ENCODE measurements at places on chromosomes 5 and 9. TPM values are rescaled to one million over a fixed set of nuclear protein-coding genes. Genes with fewer than 3 reads are reported as not detected.

DNA sequence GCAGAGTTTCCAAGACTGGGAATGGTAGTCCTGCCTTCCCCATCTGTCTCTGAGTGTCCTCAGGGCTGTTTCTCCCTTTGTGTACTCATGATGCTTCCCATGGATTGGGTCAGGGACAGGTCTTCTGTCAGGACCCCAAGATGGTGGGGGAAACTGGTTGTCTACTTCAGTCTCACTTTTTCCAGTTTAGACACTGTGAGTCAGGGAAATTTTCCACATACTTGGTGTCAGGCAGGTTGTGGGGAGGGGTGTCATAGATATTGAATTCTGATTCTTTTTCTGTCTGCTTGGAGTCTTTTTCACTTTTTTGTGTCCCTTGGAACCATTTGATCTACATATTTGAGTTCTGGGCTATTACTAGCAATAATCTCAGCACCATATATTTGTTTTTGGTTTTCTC lies 10.3 kb downstream of the POLK start:
- peak; percentile 4 for DNase-seq

GRCh38 chr9:42388146-42388690 lies 204.8 kb downstream of the SPATA31A6 start:
- DNase-seq, result no peak

- no peak for DNase-seq
Observed at GRCh38 chr9:127380479-127380878, 16.5 kb upstream of the SLC2A8 start.

The GPR150 gene
- 0.10 TPM for polyA plus RNA-seq

The SPATA31C1 gene
- polyA plus RNA-seq, result not detected

DNA sequence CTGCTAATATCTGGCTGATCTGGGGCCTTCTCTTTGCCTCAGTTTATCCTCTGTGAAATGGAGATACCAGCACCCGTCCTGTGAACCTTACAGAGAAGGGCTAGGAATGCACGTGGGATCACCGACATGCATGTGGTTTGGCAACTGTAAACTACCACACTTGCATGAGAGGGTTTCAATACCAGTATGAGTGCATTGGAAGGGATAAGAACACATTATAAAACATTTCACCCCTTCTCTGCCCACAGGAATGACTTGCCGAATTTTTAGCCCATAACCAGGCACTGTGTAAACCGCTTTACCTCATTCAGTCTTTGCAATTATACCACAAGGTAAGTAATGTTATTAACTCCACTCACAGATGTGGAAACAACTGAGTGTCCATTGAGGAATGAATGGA lies 8.9 kb upstream of the RAB14 start:
- no peak for DNase-seq

The SLC22A4 gene
- 2.5 TPM for polyA plus RNA-seq

The NR4A3 gene
- polyA plus RNA-seq, result 0.37 TPM

DNA sequence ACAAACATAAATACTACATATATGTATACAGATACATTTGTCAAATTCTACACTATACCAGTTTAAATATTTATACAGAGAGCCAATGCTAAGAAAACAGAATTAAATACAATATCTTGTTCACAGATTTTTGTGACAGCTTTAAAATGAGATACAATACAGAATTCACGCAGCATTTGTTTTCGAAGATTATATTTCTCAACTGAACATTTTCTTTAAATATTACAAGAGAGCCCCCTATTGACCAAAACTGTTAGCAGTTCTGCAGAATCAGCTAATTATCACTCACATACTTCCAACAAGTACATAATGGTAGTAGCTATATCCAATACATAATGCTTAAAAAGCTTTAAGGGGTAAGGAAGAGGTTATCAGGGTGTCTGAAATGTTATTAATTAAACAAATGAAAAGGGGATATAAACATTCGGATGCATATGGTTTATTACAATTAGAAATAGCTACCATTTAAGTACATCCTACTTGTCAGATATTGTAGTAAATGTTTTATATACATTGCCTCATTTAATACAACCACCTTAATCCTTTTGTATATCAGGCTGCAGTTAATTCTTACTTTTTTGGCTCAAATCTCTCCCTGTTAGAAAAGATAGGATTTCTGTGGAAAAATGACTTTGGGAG lies 31.7 kb downstream of the ZDHHC21 start:
- DNase-seq, result peak; percentile 43

GRCh38 chr9:123616707-123617106 lies 260.7 kb downstream of the CRB2 start:
- no peak for DNase-seq

DNA sequence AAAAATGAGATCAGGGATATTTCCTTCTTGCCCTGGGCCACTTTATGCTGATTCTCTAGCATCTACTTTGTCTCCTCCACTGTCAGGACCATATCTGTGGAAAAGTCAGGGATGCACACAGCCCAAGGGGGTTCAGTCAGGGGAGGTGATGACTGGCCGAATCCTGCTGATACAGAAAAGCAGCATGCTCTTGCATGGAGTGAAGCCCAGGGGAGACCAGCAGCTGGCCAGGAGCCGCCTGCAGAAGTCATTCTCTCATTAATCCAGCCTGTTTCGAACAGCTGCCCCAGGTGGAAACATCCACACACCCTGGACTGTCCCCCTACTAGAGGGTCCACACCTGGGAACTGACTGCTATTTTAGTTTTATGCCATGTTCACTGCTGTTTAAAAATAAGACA lies 177.1 kb downstream of the ATP10B start:
- DNase-seq, result no peak

DNA sequence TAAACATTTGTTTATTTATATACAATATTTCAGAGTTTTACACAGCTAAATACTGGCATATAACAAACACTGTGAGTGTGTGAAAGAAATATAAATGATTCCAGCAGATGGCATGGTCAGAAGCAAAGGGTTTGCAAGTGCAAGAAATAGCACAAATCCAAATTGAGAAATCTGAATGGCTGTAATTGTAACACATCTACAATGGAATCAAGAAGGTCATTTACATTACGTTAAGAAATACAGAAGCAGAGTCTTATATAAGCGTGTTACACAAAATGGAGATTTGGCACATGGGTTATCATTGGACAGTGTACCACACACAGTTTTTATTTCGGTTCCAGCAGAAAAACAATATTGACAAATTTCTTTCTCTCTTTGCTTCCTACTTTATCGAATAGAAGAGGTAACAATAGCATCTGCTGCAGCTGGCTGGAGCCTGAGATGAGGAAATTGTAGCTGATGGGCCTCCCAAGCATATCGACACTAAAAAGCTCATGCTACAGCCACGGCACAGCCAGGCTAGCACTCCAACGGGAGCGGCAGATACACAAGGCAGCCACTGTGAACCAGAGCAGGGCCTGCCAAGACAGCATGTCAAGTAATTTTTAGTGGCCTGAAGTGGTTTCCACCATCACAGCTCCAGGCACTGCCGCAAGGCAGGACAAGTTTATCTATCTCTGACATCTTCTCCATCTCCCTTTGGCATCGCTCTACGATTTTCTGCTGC lies 564.6 kb upstream of the DMAC1 start:
- DNase-seq, result no peak

- DNase-seq, result peak; percentile 96
Observed at GRCh38 chr5:127988146-127988760, 95.3 kb upstream of the SLC12A2 start.

GRCh38 chr5:175856408-175857100 lies 14.8 kb upstream of the CPLX2 start:
- DNase-seq, result no peak

The CEL gene
- 0.75 TPM for polyA plus RNA-seq

DNA sequence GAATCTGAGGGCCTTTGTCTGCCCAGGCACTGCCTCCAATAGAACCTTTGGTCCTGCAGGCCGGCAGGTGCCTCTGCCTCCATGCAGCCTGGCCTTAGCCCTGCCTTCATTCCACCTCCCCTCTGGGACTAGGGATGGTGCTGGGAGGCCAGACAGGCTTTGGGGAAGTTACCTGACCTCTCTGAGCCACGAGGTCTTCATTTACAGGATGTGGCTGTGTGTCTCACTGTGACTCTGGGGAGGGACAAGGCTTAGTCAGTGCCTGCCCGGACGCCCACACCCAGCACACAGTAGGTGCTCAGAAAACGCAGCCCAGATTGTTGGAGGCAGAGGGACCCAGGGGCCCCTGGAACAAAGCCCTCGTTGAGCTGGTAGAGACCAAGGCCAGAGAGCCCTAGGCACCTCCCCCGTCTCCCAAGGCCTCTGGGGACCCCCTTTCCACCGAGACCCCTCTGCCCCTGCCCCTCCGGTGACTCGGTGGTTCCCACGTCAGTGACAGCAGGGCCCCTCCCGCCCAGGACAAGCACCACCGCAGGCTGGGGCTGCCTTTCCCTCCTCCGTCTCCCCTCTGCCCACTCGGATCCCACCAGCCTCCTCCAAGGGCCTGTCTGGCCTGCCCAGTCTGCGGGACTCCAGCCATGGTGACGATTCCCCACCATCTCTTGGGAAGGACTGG lies 46.9 kb upstream of the EGFL7 start:
- DNase-seq, result peak; percentile 13

The LPCAT1 gene
- polyA plus RNA-seq, result 31.5 TPM

DNA sequence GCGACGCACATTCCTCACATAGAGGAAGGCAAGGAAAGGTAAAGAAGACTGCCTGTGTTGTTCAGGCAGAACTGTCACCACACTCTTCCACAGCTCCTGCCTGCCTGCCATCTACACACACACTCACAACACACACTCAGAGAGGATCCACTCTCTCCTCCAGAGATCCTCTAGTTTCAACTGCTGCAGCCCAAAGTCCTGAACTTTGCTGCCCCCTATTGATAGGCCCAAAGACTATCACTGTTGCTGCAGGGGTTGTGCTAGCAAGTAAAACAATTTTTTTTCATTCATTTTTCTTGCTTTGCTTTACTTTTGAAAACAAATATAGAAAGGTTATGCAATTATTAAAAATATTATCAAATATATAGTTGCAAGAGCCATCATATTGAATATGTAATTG lies 5.9 kb upstream of the CFAP90 start:
- peak; percentile 28 for DNase-seq

- DNase-seq, result no peak
Observed at GRCh38 chr9:121280715-121281613, 13.0 kb downstream of the GSN start.

DNA sequence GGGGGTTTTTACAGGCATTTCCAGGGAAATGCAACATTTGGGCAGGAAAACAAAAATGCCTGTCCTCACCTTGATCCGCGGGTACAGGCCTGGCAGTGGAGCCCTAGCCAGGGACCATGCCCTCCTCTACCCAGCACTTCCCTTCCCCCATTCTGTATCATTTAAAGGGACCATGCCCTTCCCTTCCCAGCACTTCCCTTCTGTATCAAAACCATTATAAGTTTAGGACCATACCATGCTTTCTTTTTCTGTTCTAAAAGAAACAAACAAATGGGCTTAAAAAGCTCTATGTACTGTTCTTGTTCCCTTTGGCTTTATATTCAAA lies 166.9 kb upstream of the ZNF608 start:
- DNase-seq, result no peak

The PARP8 gene
- polyA plus RNA-seq, result 6.9 TPM

DNA sequence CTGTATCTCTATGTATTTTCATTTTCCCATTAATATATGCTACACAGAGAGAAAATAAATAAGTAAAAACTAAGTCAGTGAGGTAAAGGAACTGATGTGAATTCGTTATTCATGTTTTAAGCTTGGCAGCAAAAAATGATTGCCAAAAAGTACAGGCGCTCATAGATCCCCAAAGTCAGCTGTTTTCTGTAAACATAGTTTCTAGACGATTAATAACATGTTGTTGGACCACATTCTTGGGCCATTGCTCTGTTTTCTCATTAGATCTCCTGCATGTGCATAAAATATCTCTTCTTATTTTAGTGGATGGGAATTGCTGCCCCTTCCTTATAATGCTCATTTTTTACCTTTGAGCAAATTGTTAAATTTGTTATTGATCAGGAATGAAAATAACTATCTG lies 215.2 kb downstream of the TLE1 start:
- DNase-seq, result no peak

DNA sequence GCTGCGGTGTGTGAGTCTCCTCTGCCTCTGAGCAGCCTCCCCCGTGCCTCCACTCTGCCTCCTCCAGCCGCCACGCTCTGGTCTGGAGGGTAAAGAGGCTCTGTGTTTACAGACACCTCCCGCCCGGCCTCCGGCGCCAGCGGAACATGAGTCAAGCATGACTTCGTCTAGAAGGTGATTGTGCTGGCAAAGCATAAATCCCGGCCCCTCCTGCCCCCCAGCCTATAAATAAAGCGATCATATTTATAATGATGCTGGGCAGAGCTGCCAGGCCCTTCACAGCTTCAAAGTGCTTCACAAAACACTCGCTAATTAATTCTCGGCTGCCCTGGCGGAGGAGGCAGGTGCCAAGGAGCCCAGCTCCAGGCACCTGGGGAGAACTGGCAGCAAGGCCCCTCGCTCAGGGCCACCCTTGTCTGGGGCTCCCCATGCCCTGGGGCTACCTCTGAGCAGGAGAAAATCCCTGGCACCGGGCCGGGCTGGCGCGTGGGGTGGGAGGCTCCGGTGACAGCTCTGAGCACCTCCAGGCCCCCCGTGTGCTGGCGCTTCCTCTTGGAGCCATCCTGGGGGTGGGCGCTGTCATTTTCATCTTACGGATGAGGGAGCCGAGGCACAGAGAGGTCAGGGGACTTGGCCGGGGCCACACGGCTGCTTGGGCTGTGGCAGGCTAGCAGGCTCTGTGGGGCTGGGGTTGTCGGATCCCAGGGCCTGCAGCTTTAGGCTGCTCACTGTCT lies 87.8 kb downstream of the RXRA start:
- DNase-seq, result peak; percentile 89

DNA sequence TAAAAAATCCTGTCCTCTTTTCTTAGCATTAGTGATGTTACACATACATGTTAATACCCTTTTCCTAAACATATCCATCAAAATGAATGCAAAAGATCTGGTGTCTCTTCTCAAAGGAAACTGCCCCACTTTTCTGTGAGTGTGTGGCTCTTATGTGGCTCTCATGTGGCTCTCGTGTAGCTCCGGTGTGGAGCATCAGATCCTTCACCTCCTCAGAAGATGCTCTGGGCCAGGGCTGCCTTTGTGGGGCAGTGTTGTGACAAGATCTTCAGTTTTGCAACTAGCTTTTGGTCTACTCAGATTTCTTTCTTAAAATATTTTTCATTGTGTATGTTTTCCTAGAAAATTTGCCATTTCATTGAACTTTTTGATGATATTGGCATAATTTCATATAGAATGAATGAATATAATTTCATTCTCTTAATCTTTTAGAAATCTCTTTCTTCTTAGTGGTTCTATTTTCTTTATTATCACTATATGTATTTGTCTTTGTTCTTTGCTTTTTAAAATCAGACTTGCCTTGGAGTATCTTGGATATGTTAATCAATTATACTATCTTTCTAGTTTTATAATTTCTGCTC lies 19.4 kb downstream of the GARNL3 start:
- peak; percentile 51 for DNase-seq

The GAS1 gene
- 2.6 TPM for polyA plus RNA-seq

The PCDHA4 gene
- 0.02 TPM for polyA plus RNA-seq

DNA sequence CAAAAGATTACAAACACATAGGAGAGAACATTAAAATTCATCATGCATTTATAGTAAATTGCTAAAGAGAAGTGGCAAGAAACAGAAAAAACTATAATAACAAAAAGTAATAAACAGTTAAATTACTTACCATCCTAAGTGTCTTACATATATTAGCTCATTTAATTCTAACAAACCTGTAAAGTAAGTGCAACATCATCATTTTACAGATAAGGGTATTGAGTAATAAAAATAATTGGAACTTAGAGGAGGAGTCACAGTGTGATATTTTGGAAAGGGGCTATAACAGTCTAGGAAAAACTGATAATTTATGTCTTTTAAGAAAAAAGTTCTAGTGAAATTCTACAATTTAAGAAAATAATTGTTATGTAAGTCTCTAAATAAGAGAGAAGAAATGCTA lies 592.8 kb downstream of the DMRTA1 start:
- no peak for DNase-seq

Data from IMR-90 (cell line).